ENCODE measurements at places on chromosomes 11 and 22.

GRCh38 chr11:12778240-12778905 is 104.2 kb downstream of the TEAD1 start:
- no peak for DNase-seq

DNA sequence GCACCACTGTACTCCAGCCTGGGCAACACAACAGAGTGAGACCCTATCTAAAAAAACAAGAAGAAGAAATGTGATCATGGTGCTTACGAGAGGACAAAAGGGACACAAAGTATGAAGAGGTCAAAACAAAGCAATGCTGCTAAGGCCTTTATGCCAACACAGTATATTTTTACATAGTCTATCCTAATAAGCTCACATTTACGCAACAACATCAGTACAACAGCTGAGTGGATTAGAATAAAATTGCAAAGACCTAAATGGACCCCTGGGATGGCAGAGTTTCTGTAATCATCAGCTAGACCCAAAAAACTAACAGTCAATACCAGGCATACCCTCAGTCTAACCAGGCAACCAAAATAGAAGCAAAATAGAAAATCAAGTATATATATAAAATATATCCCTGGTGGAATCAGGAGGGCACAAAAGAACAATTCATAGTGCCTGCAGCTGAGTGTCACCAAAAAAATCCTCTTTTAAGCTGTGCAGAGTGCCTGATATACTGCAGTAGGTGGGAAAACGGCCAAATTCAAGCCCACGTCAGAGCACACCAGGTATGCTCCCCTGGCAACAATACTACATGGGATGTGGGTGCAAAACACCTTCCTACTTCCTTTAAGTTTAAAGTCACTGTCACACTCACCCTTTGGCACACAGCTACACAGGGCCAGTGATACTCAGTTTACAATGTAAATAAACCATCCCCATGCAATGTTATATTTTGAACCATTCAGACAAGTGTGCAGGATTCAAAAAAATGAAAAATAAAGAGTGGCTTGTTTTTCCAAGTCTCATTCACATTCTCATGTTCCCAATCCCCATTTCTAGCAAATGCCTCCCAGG is 57.8 kb downstream of the RBFOX2 start:
- no peak for DNase-seq

DNA sequence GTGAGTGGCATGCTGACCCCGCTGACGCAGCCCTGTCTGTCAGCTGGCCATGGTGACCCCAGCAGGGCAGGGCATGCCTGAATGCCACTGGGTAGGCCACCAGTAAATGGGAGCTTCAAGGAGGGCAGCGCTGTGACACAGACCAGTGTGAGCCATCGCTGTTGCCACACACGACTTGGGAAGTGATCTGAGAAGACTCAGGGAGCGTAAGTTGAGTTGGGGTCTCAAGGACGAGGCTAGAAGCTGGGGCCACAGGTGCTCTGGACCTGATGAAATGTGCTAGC is 28.2 kb downstream of the MPPED1 start:
- DNase-seq = no peak

DNA sequence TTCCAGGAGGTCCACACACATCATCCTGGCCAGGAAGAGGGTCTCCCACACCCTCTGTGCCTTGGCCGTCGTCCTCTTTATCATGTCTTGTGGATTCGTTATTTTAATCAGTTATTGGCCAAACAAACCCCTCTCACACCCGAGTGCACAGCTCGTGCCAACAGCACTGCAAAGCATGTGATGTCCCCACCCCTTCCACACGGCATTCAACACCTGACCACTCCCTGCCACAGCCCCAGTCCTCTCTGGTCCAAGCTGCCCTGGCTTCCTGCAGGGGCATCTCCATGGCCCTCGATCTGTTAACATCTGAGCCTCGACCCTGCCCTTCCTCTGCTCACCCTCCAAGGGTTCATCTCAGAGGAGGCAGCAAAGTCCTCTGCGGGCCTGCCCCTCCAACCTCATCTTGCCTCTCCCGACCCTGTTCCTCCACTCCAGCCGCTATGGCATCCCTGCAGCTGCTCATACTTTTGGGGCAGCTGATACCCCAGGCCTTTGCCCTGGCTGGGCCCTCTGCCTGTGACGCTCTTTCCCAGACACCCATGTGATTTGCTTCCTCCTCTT is 14.0 kb downstream of the MYEOV start:
- DNase-seq = no peak

DNA sequence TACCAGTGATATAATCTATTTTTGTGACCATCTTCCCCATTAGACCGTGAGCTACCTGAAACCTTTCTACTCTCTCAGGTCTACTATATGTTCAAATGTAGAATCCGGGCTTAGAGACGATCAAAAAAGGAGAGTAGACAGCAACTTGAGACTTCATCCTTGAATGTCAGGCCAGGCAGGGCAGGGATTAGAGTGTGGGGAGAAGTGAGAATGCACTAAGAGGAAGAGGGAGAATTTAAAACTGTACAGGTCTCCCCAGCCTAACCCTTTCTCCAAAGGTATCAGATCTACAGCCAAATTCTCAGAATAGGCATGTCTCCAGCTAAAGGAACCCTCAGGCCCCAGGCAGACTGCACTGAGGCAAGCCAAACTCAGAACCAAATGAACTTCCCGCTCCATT is 935 bp downstream of the LAMTOR1 start:
- no peak for DNase-seq

DNA sequence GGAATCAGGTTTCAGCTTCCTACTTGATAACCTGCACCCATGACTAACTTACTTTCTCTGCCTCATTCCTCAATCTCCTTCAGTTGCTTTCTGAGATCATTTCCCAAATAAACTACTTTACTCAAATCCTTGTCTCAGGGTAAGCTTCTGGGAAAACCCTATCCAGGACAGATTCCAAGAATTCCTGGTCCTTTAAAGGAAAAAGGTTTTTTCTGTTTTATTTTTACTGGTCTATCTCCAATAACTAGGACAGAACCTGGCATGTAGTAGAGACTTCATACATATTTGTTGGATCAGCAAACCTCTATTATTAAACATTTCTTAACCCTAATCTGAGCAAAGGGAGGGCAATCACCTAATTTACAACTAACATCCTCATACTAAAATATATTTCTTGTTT is 910.5 kb upstream of the CHORDC1 start:
- DNase-seq = no peak
